Progenitor cell of endocrine pancreas (in vitro differentiated cells): ENCODE measurements at places on chromosomes 6 and 20. TPM values are rescaled to one million over a fixed set of nuclear protein-coding genes. Genes with fewer than 3 reads are reported as not detected.

The BTN1A1 gene
- 1.5 and 1.6 TPM in 2 replicates for total RNA-seq

- no peak for DNase-seq
Measured at GRCh38 chr20:11128721-11129120, 454.9 kb upstream of the JAG1 start.

DNA sequence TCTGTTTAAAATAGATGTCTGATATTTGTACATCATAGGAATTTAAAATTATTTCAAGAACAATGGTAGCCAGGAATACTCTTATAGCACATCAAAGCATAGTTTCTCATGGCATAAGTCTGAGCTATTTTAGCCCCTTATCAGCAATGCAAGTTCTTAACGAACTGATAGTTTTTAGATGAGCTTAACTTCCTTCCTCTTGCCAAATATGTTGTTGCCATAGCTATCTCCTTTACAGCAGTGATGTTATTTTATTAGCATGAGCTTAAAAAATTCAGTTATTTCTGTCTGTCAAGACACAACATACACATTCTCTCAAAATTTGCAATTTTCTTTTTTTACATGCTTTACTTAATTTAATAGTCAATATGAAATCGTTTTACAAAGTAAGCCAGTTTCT, 867.2 kb downstream of the PHF3 start:
- no peak for DNase-seq

- DNase-seq = peak; percentile 72
Measured at GRCh38 chr20:43507150-43508080, at the start of gene L3MBTL1. L3MBTL1 (plus strand) TSS chr20:43507697; CDS start chr20:43513504, 5,807 bp downstream.

The C6orf52 gene
- 3.5 and 4.8 TPM in 2 replicates for total RNA-seq

The CTSZ gene
- total RNA-seq = 61.4 and 65.6 TPM in 2 replicates

- DNase-seq = no peak
Measured at GRCh38 chr6:125867483-125867942, 76.8 kb downstream of the NCOA7 start.

GRCh38 chr20:23622839-23623343, 14.9 kb downstream of the CST3 start:
- no peak for DNase-seq

DNA sequence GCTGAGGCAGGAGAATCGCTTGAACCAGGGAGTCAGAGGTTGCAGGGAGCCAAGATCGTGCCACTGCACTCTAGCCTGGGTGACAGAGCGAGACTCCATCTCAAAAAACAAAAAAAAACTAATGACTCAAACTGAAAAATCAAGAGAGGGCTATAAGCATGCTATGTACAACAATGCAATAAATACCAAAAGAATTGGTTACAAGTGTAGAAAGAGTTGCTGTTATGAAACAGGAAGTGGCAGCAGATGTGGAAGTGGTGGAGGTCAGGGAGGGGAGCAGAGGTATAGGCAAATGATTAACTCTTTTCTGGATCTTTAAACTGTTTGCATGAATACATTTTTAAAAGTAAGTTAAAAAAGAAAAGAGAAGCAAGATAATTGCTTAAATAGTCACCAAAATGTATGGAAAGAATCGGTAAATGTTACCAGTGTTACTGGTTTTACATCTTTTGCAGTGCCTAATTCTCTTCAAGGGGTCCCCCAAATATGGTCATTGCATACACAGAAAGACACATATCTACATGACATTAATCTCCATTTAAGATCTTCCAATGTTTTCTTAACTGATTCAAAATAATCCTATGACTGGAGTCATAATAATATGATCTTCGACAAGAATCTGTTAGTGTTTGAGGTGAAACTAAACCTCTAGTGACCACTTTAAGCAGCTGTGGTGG, 15.0 kb downstream of the CALHM6 start:
- DNase-seq = no peak

The MYLIP gene
- total RNA-seq = 59.0 and 81.1 TPM in 2 replicates

DNA sequence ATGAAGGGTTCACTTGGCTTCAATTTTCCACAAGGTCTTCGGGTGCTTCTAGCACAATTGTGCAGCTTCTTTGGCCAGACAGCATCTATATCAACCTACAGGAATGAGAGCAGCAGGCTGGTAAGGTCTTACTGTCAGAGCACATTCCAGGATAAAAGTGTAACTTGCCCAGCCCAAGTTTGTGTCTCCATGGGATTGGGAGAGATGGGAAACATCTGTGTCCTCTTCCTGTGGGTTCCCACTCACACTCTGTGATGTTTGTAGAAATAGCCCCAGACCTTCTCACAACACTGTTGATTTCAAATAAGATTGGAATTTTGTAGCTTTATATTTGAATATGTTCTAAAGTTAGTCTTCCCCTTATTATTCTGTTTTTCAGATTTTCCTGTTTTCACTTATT, 83.4 kb upstream of the RGS17 start:
- DNase-seq = no peak

The ATP6V1G2 gene
- total RNA-seq = 1.5 TPM in 2 replicates

DNA sequence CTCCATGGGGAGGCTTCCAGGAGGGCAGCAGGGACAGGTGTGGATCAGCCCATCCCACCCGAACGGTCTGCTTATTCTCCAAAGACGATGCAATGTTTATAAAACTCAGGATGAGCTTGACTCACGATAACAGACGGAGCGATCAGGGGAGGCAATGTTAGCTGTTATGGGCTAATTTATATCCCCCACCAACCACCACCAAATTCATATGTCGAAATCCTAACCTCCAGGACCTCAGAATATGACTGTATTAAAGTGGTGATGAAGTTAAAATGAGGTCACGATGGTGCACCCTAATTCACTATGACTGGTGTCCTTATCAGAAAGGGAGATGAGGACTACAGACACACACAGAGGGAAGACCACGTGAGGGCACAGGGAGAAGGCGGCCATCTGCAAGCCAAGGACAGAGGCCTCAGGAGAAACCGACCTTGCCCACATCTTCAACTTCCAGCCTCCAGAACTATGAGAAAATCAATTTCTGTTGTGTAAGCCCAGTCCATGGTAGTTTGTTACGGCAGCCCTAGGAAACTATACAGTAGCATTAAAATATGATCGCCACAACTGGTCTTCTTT, 7.0 kb downstream of the ADTRP start:
- DNase-seq = no peak

The KCNQ2 gene
- total RNA-seq = 14.6 and 15.6 TPM in 2 replicates

GRCh38 chr6:9523462-9523861, 891.4 kb downstream of the TFAP2A start:
- DNase-seq = no peak

DNA sequence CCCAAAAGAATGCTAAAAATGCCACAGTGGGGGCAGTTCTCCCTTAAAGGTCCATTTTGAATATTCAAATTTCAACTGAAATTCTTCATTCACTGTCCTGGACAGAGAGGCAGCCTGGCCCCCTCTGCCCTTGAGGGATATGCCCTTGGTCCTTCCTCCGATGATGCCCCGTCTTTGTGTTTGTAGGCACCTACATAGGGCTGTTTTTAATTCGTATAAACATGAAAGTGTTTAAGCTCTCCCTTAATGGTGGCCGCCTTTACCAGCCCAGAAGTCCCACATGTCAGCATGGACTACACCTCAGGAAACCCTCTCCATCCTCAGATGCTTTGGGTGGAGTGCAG, 70.2 kb downstream of the SSR1 start:
- no peak for DNase-seq

DNA sequence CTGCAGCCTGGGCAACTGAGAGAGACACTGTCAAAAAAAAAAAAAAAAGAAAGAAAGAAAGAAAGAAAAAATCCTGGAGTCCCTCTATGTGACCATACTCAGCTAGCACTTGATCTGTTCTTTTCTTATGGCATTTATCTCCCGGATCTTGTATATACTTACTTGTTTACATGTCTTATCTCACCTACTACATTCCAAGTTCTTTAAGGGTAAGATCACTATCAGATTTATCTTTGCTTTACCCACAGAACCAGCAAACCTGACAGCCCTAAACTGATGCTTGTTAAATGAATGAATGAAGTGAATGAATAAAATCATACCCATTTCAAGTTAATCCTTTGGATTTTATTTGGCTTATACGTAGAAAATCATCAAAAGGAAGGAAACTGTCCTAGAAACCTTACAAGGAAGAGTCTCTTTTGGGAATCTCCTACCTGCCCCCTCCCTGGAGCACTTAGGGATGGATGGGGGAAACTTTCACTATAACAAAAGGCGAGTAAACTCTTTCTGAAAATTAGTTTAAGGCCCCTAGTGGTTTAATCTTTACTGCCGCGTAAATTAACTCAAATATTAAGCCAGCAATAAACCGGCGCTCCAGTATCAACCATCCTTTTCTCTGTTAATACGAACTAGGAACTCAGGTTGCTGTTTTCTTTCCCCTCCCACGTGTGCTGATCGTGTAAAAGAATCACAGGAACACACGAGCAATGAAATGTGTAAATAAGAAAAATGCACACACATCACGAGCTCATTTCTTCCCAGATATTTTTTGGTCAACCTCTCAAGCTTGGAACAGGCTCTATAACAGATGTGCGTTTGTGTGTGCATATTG, 1.3 kb upstream of the UTRN start:
- DNase-seq = no peak

The MROH8 gene
- total RNA-seq = 5.7 and 6.1 TPM in 2 replicates

DNA sequence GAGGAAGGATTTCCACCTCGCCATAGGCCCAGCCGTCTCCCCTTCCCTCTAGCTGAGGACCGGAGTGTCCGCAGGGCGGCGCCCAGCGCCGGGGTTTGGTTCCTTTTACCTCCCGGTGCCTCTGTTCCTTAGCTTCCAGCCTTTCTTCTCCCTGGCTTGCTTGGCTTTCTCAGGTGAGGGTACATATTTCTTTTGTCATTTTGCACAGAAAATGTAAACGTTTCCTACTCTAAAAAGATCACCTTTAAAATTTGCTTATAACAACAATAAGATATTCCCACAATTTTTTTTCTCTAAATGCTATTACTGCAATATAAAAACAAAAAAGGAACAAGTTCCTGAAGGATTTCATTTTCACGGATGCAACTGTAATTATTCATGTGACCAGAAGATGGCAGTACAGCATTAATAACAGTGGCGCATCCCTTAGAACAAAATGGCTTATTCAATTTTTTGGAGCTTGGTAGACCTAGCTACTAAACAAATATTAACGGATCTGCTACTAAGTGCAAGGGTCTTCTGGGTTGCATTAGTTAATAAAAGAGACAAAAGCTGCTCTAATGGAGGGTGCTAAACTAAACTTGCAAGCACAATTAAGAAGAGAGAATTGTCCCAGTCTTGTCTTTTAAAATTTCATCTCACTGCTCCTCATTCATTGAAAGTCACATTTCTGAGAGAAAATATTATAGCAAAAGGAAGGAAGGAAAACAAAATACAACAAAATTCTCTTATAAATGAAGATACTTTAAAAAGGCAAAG, 172.9 kb downstream of the ADGRG6 start:
- peak; percentile 46 for DNase-seq

- no peak for DNase-seq
Measured at GRCh38 chr20:37991157-37991866, 41.9 kb downstream of the TTI1 start.

DNA sequence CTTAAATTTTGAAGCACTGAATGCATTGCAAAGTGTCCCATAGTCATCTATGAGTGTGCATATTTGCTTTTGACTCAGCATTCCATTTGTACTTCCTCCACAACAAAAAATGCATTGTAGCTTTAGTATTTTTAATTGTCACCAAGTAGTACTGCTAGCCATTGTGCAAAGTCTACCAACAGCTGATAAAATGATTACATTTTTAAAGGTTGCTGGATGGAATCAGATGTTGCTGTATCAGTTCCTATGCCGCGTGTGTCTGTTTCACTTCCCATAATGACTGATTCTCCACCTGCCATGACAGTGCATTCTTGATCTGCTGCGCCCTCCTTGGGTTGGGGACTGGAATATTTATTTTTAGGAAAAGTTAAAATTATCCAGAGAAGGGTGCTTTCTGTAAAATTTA, 41.2 kb downstream of the SLX4IP start:
- no peak for DNase-seq

The PDYN gene
- total RNA-seq = not detected in 2 replicates

DNA sequence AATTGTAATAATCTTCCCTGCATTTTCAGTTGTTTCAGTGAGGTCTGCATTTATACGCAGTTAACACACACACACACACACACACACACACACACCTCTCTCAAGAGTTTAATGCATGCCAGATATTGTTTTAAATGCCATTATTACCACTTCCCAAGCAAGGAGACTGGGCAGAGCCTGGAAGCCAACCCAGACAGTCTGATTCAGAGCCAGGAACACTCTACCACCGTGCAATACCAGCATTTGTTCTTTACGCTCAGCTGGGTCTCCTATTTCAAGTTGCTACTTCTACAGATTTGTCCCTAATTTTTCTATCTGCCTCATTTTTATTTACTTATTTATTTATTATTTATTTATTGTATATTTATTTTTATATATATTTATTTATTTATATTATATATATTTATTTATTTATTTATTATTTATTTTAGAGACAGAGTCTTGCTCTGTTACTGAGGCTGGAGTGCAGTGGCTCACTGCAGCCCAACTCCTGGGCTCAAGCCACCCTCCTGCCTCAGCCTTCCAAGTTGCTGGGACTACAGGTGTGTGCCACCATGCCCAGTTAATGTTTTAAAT, 68.4 kb downstream of the PCSK2 start:
- DNase-seq = no peak
